Urothelium cell line (cell line): ENCODE measurements at places on chromosomes 7 and 10.

DNA sequence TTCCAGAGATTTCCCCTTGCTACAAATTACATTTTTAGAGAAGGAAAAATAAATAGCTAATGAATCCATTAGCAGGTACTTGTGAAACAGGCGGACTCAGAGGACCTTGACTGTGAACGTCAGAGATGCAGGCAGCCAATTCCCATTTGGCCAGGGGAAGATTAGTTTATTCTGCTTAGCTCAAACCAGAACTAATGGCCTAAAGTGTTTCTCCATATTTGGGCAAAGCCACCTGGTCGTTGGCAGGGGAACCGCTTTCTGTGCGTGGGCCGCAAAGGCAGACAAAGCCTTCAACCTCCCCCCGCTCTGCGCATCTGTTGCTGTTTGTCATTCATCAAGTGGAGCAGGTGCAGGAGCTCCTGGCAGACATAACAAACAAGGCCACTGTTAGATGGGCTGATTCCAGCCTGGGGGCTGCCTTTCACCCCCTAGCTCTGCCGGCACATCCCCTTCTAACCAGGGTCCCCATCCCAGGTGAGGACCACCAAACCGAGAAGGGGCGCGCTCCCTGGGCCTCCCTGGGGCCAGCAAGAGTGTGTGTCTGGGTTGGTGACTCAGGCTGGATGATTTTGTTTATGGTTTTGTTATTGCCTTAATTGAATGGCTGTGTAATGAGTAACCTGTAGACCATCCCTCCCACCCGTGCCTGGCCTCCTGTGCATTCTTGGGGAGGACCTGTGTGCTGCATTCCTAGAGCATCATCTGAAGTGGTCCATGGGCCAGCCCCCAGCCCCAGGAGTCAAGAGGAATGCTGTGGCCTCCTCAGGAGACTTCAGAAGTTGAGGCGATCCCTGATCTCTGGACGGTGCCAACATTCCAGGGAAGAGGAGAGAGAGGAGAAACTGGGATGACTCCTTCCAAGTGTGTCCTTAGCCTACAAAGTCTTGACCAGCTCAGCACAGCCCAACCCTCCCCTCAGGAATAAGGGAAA lies 14.5 kb upstream of the CPA1 start:
- DNase-seq, result peak; percentile 82

GRCh38 chr10:70435241-70436085 lies 6.0 kb downstream of the NODAL start:
- no peak for DNase-seq

DNA sequence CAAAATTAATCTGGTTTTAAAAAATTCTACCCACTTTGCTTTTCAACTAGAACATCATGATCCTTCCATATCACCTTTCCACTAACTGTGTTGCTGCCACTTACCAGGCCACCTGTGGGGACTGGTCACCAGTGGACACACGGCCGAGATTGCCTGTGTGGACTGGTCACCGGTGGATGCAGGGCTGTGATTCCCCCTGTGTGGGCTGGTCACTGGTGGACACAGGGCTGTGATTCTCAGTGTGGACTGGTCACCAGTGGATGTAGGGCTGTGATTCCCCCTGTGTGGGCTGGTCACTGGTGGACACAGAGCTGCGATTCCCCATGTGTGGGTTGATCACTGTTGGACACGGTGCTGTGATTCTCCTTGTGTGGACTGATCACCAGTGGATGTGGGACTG lies 27.0 kb downstream of the UPP1 start:
- no peak for DNase-seq

GRCh38 chr7:28767356-28767755 lies 190.8 kb downstream of the TRIL start:
- DNase-seq, result no peak

GRCh38 chr7:101238226-101239182 lies 902 bp upstream of the CLDN15 start:
- no peak for DNase-seq

DNA sequence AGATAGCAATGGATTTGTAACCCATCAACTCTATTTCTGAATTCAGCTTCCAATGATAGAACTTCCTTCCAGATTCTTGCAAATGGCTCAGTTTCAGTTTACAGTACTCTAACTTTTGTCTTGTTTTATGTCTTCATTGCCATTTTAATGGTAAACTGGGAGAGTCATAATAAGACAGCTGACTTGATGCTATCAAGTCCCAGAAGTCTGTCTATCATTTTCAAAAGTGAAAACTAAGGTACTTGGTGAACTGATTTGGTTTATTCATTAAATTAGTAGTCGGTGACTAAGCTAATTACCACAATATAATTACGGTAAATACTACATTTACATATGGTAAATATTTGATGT lies 25.0 kb downstream of the RTKN2 start:
- DNase-seq, result no peak

GRCh38 chr7:100539436-100540006 lies 518 bp downstream of the AGFG2 start:
- DNase-seq, result no peak

DNA sequence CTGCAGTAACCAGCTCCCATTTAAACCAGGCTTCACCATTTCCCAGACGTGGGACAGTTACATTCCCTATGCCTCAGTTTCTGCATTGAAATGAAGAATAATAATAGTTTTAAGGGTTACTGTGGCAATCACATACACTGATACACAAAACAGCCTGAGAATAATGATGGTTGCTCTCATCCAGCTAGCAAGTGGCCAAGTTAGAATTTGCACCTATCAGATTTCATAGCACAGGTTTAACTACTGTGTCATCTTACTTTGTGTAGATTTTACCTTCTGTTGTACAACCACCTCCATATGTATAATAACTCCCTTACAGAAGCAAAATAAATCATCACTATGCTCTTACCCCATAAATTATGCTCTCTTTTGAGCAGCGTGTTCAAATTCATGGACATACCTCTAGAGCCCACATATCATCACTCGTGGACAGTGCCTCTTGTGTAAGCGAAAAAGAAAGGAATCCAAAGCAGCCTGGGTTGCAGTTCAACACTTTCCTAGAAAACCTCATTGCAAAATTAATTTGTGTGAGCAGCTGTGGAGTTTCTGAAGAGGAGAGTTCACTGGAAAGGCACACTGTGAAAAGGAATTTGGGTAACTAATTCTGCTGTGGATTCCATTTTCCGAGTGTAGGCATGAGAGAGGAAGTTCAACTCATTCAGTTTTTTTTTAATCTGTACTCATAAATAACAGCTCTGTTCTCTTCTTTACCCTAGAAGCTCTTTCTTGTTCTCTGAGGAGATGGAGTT lies 492.5 kb downstream of the ARL4A start:
- DNase-seq, result no peak

GRCh38 chr7:7696458-7697119 lies 21.8 kb downstream of the RPA3 start:
- peak; percentile 46 for DNase-seq

GRCh38 chr10:101164020-101164419 lies 32.9 kb downstream of the TLX1 start:
- DNase-seq, result no peak

- DNase-seq, result no peak
These were observed 158.7 kb upstream of the LANCL2 start for GRCh38 chr7:55206235-55207029.

DNA sequence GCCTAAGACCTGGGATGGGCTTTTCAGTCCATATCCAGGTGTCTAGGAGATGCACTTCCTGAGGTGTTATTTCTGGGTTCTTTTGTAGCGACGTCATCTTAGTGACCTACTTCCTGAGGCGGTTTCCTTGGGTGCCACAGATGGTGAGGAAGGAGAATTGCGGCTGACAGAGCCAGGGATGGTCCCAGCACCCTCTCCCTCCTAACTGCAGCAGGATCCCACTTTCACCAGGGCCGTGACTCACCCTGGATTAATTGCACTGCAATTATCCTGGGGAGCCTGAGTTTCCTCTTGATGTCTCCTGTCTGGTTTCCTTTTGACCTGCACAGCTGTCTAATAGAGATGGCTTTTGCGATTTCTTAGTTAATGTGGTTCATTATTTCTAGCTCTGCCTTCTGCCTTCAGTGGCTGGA lies 271.7 kb downstream of the TCF7L2 start:
- DNase-seq, result peak; percentile 55

DNA sequence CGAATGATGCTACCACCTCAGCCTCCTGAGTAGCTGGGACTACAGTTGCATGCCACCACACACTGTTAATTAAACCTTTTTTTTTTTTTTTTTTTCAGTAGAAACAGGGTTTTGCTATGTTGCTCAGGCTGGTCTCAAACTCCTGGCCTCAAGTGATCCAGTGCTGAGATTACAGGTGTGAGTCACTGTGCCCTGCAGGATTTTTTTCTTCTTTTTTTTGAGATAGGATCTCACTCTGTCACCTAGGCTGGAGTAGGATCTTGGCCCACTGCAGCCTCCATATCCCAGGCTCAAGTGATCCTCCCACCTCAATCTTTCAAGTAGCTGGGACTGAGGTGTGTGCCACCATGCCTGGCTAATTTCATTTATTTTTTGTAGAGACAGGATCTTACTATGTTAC lies 6.4 kb downstream of the ACTA2 start:
- DNase-seq, result no peak

DNA sequence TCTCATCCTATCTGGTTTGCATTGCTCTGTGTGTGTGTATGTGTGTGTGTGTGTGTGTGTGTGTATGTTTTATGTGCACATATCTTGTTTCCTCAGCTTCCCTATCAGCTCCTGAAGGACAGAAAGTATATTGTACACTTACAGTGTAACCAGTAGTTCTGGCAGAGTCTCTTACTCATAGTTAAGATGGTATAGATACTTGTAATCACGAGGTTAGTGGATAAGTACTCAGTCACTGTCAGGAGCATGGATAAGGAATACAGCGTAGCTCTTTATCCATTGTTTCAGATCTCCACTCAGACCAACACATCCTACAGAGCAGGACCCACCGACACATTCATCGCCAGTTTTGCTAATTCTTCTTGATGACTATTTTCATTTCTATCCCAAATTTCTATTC lies 275.0 kb downstream of the TSPAN12 start:
- no peak for DNase-seq
